ENCODE measurements at places on chromosomes 12 and 14. TPM values are rescaled to one million over a fixed set of nuclear protein-coding genes. Genes with fewer than 3 reads are reported as not detected.

- DNase-seq, result no peak
These were observed 102.7 kb downstream of the DACT1 start for GRCh38 chr14:58740379-58740935.

DNA sequence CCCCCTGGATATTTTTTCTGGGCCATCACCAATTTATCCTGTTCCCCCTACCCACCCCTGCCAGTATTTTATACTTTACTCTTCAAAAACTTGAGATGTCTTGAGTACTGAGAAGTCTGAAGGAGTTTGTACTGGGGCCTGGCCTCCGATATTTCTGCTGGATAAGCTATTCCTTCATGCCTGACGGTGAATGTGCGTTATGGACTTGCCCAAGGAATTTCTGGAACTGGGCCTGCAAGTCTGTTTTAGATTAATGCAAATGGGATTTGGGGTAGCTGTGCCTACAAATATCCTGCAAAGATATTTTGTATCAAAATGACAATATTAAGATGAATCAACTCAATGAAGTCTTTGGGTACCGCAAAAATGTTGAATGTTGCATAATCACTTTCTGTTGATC is at the start of gene PTCSC3:
TSS of gene PTCSC3 (minus strand) at position 199 of the 400 bp plus-strand sequence.
- DNase-seq, result no peak

DNA sequence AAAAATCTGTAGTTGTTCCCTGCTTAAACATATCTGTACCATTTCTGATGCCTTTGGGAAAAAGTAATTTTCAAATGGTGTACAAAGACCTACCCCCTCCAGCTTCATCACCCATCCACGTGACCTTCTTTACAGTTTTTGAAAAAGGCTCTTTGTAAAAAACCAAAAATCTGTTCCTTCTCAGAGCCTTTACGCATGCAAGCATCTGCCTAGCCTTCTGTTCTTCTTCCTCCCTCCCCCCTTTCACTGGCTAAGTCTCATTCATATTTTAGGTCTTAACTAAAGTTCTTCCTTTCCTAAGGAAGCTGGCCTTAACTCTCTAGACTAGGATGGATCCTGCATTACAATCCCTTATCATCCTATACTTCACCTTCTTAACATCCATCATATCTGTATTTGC is 10.4 kb downstream of the CAPRIN2 start:
- DNase-seq, result no peak

DNA sequence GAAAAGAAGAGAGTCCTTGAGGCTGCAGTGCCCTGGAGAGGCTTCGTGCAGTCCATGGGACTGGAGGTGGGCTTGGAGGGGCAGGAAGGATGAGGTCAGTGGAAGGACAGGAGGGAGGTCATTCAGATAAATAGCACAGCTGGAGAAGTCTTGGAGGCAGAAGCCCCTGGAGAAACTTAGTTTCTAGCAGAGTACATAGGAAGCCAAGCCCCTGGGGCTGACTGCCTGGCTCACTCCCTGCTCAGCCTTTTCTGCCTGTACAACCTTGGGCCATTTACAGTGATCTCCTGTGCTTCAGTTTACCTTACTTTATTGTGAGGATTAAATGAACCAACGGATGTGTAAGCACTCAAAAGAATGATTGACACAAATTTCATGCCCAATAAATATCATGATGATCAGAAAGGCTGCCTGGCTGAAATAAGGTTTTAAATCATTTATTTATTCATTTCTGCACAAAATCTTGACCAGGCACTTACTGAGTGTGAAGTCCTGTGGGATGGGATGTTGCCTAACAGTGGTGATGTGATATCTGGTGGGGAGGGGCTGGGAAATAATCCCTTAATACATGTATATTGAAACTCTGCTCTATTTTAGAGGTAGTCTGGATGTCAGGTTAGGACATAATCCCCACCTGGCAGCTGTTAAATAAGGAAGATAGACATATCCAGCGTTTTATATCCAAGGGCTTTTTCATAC is 54.3 kb downstream of the PLEKHG7 start:
- no peak for DNase-seq

- no peak for DNase-seq
These were observed 117.7 kb downstream of the SOX5 start for GRCh38 chr12:23831739-23832138.

Gene SSPN
- total RNA-seq, result 103 TPM

DNA sequence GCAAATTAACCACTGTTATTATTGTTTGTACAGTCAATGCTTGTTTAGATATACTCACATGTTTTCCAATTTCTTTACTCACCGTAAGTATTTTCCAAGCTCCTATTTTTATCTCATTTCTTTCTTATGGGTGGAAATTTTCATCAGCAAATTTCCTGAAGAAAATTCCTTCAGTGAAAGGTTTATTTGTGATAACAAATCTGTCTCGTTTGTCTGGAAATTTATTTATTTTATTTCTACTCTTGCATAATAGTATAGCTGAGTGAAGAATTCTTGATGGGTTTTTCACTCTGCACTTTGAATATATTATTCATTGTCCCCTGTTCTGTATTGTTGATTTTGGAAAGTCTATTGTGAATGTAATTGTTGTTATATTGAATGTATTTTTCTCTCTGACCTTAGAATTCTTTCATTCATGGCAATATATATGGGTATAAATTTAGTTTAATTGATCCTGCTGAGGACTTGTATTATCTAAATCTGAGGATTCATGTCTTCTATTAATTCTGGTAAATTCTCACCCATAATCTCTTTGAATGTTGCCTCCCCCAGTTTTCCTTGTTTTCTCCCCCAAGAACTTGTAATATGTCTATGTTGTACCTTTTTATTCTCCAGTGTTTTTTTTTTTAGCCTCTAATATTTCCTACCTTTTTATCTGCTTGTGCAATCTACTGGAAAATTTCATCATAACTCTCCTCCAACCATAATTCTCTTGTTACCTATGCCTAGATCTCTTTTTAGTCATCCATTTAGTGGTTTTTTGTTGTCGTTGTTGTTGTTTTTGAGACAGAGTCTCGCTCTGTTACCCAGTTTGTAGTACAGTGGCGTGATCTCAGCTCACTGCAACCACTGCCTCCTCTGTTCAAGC is 21.6 kb upstream of the HOXC13 start:
- DNase-seq, result no peak

DNA sequence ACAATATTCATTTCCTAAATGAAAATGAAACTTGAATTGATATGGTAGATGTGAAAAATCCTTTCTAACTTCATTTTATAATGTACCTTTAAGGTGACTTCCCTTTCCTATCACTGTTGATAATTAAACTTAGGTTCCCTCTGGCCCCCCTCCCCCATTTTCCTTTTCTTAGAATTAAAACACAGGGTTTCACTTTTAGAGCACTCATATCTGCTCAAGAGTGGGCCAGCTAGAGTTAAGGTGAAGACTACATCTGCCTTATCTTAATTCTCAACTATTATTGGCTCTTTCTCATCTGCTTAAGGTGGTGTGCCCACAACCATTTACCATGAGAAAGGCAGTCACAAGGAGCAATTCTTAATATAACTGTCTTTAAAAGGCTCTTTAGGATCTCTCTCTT is 49.7 kb downstream of the LIN52 start:
- no peak for DNase-seq

Gene GARIN6
- total RNA-seq, result not detected

Gene RNASE13
- total RNA-seq, result not detected

Gene IKZF4
- total RNA-seq, result 6.2 TPM

Gene SYCP3
- not detected for total RNA-seq

DNA sequence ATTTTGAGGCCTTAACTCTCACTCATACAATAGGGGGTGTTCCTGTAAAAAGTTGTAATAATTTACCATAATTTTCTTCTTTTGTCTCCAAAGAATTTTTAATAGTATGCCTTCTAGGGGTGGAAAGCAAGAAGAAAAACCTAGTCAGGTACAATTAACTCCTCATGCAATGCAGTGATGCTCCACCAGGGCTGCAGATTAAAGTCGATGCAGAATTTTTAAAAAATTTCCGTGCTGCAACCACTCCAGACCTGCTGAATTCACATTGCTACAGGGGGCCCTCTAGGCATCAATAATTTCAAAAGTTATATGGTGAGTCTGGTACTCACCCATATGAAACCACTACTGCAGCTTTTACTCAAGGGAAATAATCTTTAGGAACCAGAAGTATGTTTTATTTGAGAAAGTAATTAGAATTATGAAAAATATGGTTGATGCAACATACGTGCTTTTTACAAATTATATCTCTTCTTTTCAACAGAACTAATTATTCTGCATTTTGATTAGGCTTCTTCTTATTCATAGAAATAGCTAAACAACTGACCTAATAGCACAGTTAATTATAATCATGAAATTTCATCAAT is 353.2 kb downstream of the BCAT1 start:
- no peak for DNase-seq

Gene CNTN1
- 0.75 TPM for total RNA-seq

DNA sequence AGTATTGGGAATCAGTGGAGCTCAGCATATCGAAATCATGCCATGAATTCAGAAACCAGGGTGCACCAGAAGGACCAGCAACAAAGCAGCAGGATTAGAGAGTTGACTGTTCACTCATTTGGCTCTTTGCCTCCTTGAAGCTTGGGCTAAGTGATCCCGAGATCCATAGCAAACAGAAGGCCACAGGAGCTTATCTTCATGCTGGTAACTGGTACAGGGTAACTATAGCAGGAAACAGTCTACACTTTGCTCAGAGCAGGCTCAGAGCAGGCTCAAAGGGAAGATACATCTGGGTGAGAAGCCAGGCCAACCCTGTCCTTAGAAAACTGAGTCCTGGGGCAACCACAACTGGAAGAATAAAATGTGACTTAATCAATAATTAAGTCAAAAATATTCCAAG is 111.1 kb downstream of the GRIN2B start:
- no peak for DNase-seq

- DNase-seq, result no peak
These were observed 6.7 kb upstream of the BDKRB2 start for GRCh38 chr14:96197969-96198368.

Gene CABP1
- total RNA-seq, result 7.5 TPM

DNA sequence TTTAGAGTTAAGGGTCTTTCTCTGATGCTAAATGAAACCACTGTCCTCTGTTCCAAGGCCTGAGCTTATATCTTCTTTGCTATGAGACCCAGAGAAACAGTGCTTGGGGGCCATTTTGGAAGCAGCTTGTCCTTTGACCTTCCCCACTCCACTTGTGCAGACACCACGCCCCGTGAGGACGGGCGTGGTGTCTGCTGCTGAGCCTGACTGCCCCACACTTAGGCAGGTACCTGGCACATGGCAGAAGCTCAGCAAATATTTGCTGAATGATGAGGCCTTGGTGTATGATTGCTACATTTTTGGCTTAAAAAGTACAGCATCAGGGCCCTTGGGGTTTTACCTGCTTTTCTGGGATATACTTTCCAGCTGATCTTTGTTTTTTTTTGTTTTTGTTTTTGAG is 69.9 kb downstream of the RASSF3 start:
- peak; percentile 53 for DNase-seq

- DNase-seq, result no peak
These were observed 36.8 kb upstream of the PIWIL1 start for GRCh38 chr12:130300737-130301535.

- no peak for DNase-seq
These were observed 76.9 kb upstream of the REP15 start for GRCh38 chr12:27619308-27619707.

DNA sequence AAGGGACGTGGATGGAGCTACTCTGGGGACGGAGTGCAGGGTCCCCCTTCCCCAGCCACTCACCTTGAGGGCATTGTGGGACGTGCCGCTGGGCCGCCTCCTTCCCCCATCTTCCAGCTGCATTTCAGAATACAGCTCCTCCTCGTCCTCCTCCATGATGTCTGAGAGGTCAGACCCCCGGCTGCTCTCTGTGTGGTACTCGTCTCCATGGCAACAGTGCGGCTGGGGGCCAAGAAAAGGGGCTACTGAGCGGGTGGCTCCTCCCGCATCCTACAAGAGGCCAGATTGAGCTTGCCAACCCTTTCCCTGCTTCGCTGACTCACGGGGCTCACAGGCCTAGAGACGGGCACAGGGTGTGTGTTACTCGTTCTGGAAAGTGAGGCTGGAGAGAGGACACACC is 90.4 kb downstream of the PIWIL1 start:
- DNase-seq, result peak; percentile 4

- DNase-seq, result no peak
These were observed 216.7 kb downstream of the MED13L start for GRCh38 chr12:116060764-116061163.
